ENCODE measurements at places on chromosomes 2 and 18.

DNA sequence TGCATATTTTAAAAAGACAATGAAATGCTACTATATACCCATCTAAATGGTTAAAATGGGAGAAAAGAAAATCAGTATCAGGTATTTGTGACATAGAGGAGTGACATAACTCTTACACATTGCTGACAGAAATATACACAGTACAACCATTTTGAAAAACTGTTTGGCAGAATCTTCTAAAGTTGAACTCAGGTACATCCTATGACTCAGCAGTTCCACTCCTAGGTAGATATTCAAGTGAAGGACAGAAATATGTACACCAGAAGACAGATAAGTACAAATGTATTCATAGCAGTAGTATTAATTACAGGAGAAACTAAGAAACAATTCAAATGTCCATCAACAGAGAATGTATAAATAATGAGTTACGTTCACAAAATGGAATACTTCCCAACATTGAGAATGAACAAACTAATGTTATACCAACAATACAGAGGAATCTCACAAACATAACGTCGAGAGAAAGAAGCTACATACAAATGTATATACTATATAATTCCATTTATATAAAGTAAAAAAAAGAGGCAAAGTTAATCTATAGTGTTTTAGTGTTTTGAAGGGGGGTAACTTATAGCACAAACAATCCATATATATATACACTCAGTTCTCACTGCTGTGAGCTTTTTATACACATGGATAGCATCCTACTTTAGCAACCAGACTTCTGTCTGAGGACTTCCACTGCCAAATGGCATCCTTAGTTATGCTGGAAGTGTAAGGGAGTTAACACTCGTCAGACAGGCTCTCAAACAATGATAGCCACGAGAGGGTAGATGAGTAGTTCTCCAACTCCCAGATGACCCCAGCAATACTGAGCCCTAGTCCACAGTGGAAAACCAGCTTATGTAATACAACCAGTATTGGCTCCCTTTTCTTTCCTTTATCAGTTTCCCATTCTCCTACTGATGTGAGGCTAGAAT is 172.5 kb downstream of the NBAS start:
- no peak for DNase-seq

GRCh38 chr2:132037527-132038178 is 124.1 kb downstream of the ANKRD30BL start:
- DNase-seq = peak; percentile 27

- no peak for DNase-seq
These were observed 25.8 kb upstream of the SOS1 start for GRCh38 chr2:39146630-39147029.

DNA sequence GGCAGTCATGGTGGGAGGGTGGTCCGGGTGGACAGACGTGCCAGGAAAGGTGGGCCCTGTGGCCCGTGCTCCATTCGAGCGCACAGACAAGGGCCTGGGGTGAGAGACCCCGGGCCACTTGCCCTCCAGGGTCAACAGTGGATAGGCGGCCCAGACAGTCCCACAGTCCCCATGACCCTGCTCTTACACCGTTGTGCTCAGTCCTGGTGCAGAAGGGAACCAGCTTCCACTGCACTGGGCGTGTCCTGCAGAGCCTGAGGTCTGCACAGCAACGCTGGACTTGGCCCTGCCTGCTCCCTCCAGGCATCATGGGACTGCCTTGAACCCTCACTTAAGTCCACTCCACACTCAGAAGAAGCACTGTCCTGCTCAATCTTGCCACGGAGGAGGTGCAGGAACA is 52.0 kb downstream of the PXDN start:
- no peak for DNase-seq

- DNase-seq = no peak
These were observed 114.1 kb upstream of the OSR1 start for GRCh38 chr2:19472391-19472978.

GRCh38 chr2:145203891-145204290 is 684.0 kb upstream of the ZEB2 start:
- DNase-seq = no peak

DNA sequence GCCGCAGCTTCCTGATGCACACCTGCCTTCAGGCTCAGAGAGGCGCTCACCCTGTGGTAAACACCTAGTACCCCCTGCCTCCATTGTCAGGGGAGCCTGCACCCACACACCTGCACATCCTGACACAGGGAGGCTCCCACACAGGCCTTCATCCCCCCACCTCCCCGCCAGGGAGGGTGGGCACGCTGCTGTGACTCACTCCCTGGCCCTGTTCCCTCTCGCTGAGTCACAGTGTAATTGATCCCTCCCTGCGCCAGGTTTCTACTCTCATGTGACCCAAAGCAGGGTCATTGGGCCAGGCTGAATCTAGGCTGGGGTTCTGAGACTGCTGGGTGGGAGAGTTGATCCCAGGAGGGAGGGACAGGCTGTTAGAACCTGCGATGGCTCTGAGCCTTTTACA is 8.5 kb upstream of the CELF4 start:
- no peak for DNase-seq

DNA sequence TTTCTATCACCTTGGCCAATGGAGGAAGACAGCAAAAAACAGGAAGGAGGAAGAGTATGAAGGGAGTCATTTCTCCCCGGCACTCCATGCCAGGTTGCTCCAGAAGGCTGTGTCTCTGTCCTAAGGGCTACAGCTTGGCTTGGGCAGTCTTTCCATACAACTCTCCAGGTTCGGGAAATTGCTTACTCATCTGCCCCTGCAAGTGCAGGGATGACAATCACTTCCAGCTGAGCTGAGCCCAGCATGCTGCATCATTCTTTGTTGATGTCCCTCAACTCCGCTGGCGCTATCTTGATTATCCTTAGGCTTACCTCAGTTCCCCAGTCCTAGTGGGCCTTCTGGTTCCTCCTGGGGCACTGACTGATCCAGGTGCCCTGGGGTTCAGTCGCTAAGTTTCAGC is 86.9 kb upstream of the COPS8 start:
- DNase-seq = no peak

DNA sequence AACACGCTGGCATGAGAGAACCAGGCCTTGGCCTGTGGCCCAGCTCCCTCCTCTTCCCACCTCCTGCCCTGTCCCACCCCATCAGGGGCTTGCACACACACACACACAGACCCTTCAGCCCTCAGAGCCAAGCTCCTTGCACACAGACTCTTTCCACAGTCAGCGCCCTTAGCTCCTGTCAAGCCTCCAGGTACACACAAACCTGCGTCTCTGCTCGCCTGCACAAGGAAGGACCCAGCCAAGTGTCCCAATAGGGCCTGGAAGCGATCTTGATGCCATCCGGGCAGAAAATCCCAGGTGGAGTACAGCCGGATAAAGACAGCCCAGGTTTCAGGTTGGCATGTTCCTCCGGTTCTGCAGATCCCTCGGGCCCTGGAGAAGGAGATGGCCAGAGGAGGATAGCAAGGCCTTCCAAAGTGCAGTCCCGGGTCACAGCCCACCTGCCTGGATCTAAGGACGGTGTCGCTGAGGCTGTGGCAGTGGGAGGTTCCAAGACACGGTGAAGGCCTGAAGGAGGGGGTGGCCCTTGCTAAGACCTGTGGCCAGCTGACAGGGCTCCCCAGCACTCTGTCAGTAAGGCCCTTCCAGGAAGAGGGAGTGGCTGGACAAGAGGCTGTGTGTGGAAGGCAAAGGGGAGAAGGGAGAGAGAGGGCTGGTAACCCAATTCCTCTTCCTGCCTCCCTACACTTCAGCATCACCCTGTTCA is 18.5 kb upstream of the STEAP3 start:
- DNase-seq = no peak

DNA sequence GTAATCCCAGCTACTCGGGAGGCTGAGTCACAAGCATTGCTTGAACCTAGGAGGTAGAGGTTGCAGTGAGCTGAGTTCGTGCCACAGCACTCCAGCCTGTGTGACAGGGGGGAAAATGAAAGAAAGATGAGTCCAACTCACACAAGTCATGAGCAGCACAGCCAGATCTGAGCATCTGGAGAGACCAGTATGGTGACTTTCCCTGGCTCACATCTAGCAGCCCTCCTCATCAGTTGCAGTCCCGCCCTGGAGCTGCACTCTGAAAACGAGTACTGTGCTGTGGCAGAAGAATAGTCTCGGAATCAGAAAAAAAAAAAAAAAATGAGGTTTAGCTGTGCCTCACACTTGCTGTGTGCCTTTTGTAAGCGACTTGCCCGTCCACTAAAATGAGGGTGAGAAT is 74.4 kb upstream of the TRIB2 start:
- no peak for DNase-seq

DNA sequence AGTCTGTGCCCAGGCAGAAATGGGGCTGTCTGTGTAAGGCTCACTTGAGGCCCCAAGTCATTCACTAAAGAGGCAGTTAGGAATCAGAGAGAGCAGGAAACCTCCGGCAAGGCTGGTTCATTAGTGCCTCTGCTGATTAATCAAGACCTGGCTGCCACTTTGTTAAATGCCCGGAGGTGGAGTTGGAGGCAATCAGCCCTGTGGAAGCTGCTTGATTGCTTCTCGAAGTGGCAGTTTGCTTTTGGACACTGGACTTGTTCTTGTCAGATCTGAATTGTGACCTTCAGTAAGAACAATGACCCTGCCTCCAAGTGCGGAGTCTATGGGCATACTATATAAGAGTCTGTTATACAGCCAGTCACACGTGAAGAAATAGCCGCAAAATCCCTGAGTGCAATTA is 183.9 kb upstream of the LINC00305 start:
- DNase-seq = no peak

DNA sequence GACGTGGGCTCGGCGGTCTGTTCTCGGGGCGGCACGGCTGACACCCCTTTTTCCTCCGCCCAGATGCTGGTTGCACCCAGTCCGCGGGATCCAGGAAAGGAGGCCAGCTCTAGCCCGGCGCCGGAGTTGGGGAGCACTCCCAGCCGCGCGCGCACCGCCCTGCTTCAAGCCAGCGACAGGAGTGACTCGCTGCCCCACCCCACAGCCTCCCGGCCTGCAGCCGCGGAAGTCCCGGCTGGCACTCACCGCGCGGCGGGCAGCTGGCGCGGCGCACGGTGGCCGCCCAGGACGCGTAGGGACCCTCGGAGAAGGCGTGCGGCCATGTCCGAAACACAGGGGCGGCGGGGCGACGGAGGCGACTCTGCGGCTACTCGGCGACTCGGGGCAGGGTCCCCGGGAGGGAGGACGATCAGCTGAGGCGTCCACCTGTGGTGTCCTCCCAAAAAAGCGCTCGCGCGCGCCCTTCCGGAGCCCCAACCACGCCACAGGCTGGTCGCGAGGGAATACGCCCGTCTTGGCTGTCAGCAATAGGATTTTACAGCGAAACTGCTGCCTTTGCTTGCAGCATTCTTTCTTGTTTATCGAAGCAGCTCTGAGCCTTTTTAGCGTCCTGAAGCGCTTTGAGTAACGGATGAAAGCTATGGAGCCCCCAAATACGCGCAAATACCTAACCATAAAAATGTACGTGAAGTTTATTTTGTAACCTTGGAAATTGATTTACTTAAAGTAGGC is at the start of gene ACADL:
Gene ACADL, minus strand, starts transcription at position 507 of the 732 bp plus-strand sequence. Its CDS starts 184 bp downstream, at position 323.
- peak; percentile 78 for DNase-seq

- DNase-seq = peak; percentile 9
These were observed 14.6 kb downstream of the RAMP1 start for GRCh38 chr2:237873897-237874551.

- no peak for DNase-seq
These were observed 12.9 kb downstream of the LRRTM1 start for GRCh38 chr2:80291656-80292055.

GRCh38 chr2:113157118-113157896 is 16.5 kb upstream of the PSD4 start:
- DNase-seq = peak; percentile 68

GRCh38 chr2:14516844-14517243 is 115.7 kb upstream of the LRATD1 start:
- DNase-seq = peak; percentile 58

DNA sequence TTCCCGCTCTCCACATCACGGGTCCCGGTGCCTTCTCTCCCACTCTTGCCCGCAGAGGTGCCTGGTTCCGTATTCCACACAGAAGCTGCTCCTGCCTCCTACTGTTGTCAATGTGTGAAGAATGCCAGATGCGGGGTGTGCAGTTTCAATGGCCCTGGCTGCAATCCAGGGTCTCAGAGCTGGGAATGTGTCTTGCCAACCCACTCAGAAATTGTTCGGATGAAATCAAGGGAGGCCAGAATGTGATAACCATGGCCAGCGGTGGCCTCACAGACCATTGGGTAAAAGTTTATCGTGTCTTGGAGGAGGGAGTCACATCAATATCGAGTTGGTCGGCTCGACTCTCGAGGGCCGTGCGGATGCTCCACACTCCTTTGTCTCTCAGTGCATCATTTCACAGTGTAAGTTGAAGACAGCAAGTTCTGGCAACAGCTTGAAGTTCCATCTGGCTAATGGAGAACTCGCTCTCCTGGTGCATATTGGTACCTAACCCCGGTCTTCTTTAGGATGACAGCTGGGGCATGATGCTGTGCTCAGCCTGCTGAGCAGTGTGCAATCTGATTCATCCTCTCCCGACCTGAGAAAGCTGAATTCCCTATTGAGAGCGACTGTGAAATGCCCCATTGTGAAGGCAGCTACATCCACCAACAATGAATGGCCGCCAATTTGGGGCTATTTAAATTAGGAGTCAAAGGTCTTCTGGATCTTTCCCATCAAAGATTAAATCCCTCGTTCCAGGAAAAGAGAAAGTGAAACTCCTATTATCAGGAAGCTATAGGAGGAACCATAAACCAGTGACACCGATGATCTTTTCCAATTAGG is 389.0 kb downstream of the SOX11 start:
- DNase-seq = no peak
